ENCODE measurements at places on chromosomes 4 and X.

GRCh38 chr4:138816875-138817274, 198.7 kb upstream of the NOCT start:
- no peak for DNase-seq

DNA sequence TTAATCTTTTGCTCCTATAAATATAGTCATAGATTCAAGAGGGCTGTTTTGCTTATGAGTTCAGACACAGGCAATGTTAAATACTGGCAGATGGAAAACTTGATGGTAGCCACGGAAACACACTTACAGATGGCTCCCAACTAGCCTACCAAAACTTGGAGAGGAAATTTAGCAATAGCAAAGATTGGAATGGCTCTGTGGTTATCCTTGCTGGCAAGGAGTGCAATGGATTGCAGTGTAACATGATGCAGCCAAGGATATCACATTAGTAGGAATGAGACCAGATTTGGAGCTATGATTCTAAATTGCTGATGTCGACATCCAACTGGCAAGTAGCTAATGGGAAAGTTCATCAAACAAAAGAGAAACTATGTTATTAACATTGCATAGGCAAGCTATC, 791.0 kb upstream of the DIAPH2 start:
- no peak for DNase-seq

DNA sequence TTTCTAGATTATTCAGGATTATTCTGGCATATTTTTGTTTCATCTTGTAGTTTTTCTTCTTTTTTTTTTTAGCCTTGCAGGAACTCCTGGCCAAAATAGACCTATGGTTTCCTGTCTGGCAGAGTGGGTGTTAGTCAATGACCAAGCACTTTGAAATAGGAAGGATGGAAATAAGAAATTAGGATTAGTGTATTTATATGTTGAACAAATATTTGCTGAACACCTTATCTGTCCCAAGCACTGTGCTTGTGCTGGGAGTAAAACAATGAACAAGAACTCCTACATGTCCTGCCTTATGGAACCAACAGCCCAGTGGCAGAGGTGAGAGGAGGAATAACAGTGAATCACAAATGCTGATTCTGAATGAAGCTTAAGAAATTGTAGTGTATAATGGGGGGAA, 4.5 kb downstream of the MMRN1 start:
- no peak for DNase-seq

DNA sequence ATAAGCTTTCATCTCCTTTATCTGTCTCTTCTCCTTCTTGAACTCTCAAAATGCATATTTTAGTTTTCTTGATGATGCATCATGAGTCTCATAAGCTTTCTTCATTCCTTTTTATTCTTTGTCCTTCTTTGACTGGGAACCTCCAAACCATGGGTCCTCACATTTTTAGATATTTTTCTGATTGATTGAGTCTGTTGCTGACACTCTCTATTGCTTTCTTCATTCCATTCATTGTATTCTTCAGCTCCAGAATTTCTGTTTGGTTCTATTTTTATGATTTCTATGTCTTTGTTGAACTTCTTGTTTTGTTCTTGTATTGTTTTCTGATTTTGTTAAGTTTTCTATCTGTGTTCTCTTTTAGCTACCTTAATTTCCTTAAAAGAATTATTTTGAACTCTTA, 74.9 kb downstream of the ADAMTS3 start:
- no peak for DNase-seq

- no peak for DNase-seq
Measured at GRCh38 chr4:88285235-88285653, 883 bp upstream of the PPM1K start.

DNA sequence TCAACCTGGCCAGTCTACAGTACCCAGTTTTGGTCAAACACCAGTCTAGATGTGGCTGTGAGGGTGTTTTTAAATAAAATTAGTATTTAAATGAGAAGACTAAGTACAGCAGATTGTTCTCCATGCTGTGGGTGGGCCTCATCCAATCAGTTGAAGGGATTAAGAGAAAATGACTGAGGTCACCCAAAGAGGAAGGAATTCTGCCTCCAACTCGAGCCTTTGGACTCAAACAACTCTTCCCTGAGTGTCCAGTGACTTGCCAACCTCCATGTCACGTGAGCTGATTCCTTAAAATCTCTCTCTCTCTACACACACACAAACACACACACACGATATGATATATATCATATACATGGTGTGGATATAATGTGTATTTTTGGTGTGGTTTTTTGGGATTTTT, 10.0 kb downstream of the TREX2 start:
- no peak for DNase-seq

DNA sequence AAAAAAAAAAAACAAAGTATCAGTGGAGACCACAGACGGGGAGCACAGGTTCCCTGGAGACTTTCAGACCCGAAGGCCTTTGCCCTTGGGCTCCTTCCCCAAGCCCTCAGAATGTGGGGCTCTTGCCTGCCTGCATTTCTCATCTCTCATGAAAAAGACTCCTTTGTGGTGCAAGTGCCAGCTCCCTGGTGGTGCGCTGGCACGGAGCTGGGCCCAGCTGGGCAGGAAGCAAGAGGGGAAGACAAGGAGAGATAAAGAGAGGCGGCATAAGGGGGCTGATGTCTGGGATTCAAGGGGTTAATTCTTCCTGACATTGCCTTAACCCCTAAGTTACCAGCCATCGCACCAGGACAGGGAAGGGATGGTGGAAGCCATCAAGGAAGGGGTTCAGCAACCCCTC, 21.8 kb downstream of the NLGN3 start:
- DNase-seq: no peak

DNA sequence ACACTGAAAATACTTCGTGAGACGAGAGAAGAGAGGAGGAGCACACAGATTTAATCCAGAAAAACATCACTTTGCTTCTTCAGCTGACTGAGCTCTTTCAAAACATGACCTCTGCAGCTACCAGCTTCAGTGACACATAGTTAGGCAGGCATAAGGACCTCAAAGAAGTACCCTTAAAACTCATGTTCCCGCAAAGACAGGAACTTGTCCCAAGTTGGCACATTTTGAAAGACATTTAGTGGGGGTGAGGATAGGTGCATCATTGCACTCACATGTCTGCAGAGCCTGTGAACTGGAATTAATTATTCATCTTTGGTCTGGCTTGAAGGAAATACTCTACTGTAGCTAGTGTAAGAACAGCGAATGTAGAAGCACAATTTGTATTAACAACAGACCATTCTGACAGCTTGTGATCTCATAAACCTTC, 221.8 kb downstream of the MGST2 start:
- no peak for DNase-seq

All from activated effector memory CD4-positive, alpha-beta T cell treated with anti-CD3 and anti-CD28 coated beads, Interleukin-2, amount 50 U/mL, for 16 hours (primary cell).